Activated CD4-positive, alpha-beta T cell treated with anti-CD3 and anti-CD28 coated beads for 4 hours (primary cell): ENCODE measurements at places on chromosomes 2 and 18.
A peak's percentile ranks its signal among the peaks of the same experiment; 100 is the strongest.

- no peak for DNase-seq
Measured at GRCh38 chr2:118569876-118570535, 277.4 kb downstream of the EN1 start.

DNA sequence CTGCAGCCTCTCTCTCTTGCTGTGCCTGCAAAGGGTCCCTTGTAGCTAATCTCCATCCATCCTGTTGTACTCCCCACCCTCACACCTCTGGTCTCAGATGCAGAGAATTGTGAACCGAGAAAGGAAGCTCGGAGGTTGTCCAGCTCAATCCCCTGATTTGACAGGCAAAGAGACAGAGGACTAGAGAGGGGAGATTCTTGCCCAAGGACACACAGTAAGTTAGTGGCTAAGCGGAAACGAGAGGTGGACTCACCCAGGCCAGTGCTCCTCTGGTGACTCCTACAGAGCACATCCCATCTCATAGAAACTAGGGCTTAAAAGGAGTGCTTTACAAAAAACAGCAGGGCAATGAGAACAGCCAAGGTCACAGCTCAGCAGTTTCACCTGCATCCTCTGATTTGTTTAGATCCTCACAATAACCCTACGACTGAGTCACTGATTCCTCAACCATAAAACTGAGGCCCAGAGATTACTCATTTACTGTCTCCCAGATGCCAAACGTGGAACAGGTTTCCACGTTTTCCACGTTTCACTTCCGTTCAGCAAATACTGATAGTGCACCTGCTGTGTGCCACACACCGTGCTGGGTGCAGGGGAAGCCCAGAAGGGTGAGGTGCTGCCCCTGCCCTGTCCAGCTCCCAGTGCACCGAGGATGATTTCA, 22.1 kb downstream of the EHD3 start:
- DNase-seq: no peak

DNA sequence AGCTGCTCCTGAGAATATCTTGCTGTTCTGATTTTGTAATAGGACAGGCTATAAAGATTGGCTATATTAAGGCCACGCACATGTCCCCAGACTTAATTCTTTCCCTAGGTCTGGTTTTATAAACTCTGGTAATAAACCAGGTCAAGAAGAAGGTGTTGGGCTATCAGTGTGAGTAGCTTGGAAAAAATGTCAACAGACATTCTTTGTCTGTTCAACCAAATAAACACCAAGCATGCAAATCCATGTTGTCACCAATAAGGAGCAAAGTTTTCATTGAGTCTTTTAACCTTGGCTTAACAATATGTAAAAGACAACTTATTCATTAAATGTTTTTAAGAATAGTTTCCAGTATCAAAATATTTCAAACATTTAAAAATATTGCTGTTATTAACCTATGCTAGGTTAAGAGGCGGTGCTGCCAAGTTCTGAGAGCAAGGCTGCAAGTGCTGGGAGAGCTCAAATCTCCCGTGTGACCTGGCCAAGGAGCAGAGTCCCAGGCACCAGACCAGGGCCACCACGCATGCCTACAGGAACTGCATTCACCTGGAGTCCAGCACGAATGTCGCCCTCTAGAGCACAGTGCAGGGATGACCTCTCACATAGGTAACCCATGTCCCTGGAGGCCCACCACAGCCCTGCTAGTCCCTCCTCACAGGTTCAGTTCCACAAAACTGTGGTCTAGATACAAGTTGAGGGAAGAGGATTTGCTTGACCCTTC, 120.5 kb upstream of the POU3F3 start:
- DNase-seq: no peak

DNA sequence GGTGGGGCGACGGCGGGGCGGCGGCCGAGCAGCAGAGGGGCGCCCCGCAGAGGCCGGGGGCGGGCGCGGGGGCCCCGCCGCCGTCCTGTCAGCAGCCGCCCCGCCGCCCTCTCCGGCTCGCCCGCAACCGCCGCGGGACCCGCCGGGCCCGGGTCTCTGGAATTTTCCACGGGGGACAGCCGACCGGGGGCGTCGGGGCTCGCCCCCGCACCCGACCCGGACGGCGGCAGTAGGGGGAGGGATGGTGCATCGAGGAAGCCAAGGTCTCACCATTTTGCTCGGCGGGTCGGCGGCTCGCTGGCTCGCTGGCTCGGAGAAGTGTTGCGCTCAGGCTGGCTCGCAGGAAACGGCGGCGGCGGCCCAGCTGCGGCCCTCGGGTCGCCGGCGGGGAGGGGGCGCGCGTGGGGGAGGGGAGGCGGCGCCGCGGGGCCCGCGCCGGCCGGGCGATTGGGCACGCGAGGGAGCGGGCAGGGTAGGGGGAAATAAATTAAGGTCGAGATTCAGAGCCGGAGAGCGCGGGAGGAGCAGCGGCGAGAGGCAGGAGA, 405 bp downstream of the PPP3R1 start:
- peak; percentile 46 for DNase-seq

- DNase-seq: no peak
Measured at GRCh38 chr2:201904538-201905420, 98.4 kb downstream of the CDK15 start.

DNA sequence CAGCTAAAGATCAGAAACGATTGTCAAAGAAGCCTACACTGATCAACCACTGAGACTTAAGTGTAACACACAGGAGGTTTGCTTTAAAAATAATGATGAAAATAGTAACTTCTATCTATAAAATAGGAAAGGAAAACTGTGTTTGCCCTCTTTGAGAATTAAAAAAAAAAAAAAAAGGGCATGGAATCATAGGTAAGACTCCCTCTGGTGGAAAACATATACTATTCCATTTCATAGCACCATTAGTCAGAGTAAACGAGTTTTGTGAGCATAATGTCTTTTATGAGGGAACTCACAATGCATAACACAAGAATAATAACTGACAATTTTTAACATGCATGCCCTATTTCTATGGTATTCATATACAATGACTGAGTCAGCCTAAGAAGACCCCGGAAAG, 36.3 kb downstream of the SLC35F5 start:
- DNase-seq: no peak

DNA sequence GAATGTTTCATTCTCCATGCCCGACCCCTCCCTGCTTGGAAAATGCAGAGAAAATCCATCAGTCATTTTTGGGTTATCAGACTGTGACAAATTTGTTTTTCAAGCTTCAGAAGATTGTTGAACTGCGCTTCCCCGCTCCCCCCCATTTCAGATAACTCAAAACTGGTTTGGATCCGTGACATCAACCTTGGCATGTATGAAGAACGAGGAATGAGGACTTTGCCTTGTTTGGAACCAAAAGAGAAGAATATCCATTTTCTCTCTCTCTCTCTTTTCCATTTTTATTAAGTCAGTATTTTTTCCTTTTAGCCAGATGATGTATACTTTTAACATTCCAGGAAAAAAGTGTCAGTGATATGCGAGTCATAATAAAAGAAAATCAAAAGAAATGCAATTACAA, 171.6 kb downstream of the BCL2 start:
- no peak for DNase-seq

DNA sequence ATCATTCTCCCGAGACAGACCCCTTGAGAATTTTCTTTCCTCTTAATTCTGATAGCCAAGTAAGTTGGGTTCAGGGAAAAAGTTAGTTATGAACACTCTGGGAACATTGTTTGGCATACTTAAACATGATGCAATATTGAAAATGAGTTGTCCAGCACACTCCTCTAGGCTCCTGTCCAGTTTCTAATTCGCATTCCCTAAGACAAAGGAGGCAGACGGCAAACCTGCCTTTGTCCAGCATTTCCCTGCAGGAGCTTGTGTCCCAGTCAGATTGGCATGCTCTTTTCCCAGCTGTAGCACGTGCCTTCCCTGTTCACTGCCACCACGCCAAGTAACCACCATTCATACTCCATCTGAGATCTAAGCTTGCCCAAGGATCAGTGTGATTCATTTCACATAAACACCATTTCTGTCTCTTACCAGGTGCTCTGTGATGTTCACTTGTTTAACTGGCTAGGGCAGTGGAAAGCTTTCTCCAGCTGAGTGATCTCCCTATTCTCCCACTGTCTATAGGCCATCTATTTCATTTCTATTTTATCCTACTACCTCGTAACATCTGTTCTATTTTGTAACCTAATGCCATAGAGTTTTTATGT, 150.0 kb upstream of the EPB41L3 start:
- no peak for DNase-seq

DNA sequence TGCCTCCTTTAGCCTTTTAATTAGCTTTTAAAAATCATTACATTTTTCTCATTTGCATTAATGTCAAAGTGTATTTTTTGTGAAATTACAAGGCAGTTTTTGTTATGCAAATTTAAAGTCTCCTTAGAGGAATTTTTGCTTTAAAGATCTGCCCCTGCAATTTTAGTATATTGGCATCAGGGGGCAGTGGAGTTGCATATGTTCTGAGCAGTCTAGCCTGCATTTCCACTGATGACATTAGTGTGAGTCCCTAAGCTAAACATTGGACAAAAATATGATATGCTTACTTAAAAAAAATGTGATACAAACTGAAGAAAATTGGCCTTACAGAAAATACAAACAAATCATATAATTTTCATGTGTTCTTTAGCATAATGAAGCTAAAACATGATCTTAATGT, 426.5 kb downstream of the SLC4A3 start:
- DNase-seq: no peak

DNA sequence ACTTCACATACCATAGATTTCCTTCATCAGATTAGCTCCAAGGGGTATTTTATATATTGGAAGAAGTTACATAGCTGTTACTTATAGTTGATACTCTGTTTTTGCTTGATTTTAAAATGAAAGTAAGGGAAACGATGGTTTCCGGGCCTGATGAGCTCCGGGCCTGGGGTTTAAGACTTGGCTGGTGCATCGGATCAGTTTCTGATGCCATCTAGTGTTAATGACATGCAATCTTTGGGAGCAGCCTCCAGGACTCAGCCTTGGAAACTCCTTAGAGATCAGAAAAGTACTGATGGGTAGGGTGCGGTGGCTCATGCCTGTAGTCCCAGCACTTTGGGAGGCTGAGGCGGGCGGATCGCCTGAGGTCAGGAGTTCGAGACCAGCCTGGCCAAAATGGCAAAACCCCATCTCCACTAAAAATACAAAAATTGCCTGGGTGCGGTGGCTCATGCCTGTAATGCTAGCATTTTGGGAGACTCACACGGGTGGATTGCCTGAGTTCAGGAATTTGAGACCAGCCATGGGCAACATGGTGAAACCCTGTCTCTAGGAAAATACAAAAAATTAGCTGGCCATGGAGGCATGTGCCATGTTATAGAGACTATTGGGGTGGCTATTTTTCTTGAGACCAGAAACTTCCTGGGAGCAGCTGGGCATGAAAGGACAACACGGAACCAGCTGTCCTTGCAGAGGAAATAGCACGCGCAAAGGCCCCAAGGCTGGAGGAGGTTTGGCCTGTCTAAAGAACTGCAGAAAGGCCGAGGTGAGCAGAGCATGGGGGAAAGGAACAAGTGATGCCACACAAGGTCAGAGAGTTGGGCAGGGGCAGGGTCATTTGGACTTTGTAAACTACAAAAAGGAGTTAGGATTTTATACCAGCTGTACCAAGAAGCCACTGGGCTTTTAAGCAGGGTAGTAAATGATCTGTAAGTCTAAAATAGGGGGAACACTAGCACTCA, 46.9 kb upstream of the CNOT11 start:
- DNase-seq: peak; percentile 30

DNA sequence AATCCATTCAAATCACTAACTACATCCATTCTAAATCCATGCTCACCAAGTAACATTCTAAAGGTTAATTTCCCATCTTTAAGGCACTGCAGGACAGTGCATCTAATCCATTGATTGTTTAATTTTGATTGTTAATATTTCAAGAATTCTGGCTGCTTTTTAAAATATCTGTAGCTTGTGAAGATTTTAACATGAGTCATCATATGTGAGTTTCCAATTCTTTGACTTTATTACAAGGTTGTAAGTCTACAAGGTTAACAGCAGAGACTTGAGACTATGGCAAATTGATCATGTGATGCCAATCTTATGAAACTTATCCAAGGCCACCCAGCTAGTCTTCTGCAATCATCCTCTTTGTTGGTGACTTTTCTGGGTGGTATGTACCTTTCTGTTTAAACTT, 349.2 kb upstream of the ZC3H15 start:
- no peak for DNase-seq
